ENCODE measurements at places on chromosomes 1 and 21.

GRCh38 chr1:197991594-197991993 is 74.4 kb downstream of the LHX9 start:
- no peak for DNase-seq

- DNase-seq: no peak
These were observed at the start of gene SMPDL3B for GRCh38 chr1:27934818-27935549. Gene SMPDL3B (plus strand): TSS chr1:27935000. CDS start chr1:27935184, 184 bp downstream.

- DNase-seq: no peak
These were observed 775 bp upstream of the EFCAB14 start for GRCh38 chr1:46719689-46720088.

DNA sequence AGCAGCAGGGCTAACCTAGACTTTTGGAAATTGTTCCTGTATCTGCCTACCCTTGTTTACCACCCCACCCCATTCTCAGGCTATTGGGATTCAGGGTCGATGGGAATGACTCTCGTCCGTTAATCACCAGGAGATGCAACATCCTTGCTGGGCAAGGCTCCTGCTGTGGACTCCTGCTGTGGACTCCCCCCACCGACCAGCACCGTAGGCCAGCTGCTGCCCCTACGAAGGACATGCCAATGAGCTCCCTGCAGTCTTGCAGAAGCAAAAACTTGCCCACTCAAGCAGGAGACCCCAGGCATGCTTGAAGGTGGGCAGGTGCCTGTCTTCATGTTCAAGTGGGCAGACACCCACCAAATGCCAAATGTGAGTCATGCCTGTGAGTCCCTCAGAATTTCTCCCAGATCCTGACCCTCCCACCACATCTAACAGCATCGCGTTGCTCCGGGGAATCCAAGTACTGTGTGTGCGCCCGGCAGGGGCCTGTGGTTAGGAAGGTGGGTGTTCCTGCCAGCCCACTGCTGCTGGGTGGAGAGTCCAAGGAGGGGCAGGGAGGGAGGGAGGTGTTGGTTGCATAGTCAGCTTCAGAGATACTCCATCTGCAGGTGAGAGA is 41.7 kb upstream of the SOX13 start:
- no peak for DNase-seq

DNA sequence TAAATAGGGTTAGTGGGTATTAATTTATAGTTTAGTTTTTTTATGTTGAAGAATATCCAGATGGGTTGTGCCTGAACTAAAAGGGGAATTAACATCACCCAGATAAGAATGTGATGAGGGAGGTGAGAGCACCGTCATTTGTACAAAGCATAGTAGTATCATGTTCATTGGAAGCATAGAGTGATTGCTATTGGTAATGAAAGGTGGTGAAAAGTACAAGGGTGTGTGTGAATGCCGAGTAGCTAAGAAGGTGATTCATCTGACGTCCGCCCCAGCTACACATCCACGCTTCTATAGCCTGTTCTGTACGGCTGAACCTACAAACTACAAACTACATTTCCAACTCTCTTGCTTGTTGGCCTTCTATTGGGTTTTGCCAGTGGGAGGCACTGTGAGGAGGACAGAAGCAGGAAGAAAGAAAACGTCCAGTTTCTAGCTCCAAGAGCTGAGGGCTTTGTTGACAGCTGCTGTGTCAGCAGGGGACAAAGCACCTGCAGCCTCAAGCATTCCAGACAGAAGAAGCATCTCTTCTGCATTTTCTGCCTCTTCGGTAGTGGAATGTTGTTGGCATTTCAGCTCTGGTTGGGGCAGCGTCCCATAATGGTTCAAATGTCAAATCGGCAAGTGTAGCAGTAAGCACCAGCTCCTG is 404.8 kb downstream of the KCTD3 start:
- DNase-seq: no peak

- DNase-seq: no peak
These were observed 378.1 kb downstream of the LMO4 start for GRCh38 chr1:87706779-87707228.

GRCh38 chr1:231964241-231964640 is 337.7 kb downstream of the DISC1 start:
- DNase-seq: no peak

GRCh38 chr21:31665397-31665796 is 5.9 kb downstream of the SOD1 start:
- no peak for DNase-seq

GRCh38 chr1:16458831-16459230 is 18.3 kb downstream of the NECAP2 start:
- DNase-seq: no peak

DNA sequence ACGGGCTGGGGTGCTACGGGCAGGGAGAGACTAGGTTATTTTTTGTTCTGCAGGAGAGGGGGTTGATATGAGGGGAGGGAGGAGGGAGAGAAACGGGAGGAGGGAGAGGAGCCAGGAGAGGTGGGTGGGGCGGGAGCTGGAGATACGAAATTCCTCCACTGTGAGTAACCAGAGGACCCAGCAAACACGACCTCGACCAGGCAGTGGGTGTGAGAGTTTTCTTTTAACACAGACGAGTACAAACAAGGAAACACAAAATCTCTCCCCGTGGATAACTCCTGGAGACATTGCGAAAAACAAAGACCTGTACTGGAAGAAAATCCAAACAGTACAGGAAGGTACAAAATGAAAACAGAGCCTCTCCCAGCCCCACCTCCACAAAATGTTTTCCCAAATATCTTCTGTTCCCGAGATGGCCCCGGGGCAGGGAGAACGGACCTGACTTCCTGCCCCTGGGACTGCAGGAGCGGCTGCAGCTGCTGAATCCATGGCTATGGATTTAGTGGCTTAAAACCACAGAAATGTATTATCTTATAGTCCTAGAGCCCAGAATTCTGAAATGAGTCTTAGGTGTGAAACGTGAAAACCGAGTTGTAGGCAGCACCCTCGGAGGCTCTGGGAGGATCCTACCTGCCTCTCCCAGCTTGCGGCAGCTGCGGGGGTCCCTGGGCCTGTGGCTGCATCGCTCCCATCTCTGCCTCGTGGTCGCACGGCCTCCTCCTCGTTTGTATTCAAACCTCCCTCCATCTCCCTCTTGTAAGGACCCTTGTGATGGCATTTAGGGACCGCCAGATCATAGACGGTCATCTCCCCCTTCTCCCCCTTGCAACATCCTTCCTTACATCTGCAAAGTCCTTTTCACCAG is 82.2 kb downstream of the RIPK4 start:
- DNase-seq: no peak

GRCh38 chr21:36913247-36914169 is 53.0 kb downstream of the HLCS start:
- no peak for DNase-seq

DNA sequence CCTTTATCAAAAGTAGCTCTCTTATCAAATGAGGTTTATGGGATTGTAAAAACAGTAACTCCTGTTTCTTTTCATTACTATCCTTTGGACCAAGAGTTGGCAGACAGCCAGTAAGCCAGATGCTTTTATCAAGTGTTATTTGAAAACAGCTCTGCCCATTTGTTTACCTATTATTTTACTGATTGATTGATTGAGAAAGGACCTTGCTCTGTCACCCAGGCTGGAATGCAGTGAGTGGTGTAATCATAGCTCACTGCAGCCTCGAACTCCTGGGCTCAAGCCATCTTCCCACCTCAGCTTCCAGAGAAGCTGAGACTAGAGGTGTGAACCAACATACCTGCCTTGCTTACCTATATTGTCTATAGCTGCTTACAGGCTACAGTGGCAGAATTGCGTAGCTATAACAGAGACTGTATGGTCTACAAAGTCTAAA is 3.6 kb downstream of the PRKAB2 start:
- no peak for DNase-seq

DNA sequence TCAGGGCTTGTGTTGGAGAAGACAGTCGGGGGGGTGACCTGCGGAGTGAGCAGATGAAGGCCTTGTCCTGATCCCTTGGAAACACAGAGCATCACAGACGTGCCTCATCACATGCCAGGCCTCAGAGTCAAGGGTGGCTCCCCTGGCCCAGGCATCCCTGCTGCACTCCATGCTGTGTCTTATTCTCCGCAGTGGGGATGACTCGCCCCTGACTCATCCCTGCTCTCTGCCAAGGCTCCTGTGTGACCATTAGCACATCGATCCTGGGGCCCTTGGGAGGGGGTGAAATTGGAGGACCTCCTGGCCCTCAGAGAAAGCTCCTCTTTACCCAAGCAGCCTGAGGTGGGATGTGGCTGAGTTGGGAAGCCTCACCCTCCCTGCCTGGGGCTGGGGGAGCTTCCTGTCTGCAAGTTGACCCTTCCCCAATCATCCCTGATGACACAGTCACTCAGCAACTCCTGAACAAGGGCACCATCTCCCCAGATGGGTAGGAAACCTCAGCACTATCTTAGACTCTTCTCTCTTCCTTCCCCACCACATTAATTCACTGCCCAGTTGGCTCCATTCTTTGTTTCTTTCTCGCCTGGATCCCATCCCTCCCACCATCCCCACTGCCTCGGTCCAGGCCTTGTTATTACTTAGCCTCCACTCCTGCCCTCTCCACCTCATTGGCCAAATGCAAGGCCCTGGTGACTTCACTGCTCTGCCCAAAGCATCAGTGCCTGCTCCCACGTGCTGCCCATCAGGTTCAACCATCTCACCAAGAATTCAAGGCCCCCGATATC is 74.6 kb downstream of the CAMK2N1 start:
- DNase-seq: no peak

DNA sequence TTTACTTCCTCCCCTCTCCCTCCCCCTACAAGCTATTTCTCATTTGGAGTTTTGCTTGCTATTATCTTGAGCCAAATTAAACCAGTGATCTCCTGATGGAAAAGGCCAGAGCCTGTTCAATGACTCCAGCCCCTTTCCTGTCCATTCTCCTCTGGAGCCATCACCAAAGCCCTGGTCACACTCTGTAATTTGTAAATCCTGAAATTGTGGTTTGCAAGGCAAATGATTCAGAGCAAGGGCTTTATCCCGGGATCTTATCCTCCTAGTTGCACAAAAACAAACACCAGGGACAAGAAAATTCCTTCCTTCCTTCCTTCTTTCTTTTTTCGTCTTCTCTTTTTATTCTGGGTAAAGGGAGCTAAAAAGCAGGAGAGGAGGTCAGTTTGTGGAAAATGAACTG is 366.1 kb upstream of the ST6GALNAC5 start:
- no peak for DNase-seq

GRCh38 chr21:14284481-14284880 is 68.5 kb downstream of the RBM11 start:
- no peak for DNase-seq

DNA sequence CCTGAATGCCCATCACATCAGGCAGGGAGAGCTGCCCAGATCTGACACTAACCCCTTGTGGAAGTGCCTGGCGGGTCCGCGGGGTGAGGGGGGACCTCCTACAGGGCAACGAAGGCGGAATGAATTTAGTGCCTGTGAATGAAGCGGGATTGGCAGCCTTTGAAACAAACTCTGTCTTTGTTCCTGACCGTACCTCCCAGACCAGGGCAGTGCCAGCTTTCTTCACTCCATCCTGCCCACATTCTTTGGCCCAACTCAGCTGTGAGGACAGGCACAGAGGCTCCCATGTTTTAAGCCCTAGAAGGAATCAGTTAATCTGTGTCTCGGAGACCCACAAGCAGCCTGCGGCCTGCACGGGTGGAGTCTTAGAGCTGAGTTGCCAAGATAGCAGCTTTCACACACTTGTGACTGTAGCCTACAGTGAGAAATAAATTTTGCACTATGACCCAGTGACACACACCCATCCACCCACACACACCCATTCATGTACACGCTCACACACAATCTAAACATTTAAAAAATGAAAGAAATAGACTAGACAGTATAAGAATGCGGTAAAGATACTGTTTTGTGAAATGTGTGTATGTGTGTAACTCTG is 60.1 kb upstream of the USP24 start:
- DNase-seq: no peak

DNA sequence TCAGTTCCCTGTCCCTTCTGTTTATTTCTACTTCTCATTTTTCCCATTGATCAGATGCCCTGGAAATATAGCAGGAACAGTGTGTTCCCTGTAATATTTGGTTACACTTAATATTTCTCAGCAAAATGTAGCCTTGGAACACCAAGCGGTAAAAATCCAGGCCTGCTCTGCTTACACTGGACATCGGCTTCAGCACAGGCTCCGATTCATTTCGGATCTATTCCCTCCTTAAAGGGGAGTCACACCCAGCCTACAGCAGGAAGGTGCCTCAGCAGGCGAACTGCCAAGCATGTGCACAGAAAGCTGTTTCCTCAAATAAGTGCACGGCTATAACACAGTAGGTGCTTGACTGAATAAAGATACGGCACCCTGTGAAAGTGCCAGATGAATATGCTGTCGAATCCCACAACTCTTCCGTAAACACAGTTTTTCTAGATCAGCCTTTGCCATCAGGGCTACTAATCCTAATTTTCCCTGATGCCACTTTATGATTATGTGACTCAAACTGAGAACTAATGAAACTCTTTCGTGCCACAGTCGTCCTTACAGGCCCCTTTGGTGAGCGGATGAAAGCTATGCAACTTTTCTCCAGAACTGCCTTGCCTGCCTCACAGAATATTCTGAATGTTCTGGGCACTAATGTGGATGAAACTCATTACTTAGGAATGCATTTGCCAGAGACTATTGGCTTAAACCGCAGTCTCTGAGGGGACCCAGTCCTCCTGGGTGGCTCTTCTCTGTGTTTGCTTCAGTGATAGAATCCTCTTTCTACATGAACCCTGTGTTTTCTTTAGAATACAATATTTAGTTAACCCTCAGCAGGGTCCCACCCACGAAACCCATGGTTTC is 275.5 kb upstream of the RUNX1 start:
- DNase-seq: no peak

DNA sequence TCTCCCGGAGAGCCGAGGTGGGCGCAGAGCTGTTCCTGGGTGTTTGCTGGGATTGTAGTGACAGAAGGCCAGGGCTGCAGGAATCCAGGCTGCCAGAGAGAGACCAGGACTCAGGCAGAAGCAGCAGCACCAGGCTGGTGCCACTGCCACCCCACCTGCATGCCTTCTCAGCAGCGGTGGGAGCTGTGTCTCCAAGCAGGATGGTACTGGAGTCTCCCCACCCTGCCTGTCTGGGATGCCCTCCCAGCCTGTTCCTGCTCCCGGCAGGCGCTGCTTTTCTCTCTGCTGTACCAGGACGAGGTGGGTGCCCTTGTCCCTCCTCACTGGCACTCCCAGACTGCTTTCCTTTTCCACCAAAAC is 4.5 kb upstream of the HES4 start:
- no peak for DNase-seq

DNA sequence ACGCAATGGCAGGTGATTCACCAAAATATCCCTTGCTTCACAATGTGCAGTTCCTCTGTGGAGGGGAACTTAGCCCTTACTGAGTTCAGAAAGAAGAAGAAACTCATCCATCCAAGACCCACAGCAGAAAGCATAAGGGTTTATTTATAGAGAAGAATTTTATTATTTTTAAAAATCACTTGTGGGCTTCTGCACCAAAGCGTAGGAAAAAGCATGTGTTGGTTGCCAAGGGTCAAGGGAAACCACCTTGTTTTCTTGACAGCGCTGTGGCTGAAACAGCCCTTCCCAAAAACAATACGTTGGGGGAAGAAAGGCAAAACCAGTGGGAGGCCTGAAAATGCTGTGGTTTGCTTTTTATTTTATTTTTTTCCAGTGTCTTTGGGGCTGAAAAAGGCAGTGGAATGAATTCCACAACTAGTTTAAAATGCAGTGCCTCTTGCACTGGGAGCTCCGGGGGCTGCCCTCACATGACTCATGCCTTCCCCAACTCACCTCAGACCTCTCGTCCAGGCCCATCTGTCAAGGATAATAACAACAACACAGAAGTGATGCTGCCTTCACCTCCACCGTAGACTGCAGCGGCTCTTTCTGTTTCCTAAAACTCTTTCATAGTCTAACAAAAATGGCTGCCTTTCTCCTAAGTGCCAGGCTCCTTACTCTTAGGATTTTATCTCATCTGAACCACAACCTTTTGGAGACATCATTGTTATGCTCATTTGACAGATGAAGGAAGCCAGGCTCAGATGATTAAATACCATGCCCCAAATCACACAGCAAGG is 224.2 kb upstream of the JUN start:
- DNase-seq: no peak

- no peak for DNase-seq
These were observed 6.8 kb downstream of the CORT start for GRCh38 chr1:10456661-10457060.

All from stimulated activated CD4-positive, alpha-beta T cell treated with anti-CD3 and anti-CD28 coated beads, Interleukin-1b, Interleukin-23, amount 100 ng/mL, for 24 hours (primary cell).